ENCODE measurements at places on chromosomes 4 and X.

GRCh38 chr4:28868841-28869240, 1851.3 kb upstream of the PCDH7 start:
- no peak for DNase-seq

DNA sequence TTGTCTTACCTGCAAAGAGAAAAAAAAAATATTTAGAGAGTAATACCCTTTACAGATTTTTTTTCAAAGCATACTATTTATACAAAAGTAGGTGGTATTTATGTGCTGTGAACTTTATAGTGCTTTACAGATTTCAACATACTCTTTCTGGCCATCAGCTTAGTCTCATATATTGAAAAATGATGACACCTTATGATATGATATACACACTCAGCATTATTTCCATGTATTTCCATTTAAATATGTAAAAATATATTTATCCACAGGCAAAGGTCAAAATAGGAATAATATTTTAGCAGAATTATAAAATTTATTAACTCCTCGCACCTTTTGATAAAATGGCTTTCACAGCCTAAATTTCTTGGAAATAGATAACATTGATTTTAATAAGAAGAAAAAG, 815.8 kb upstream of the EPHA5 start:
- no peak for DNase-seq

DNA sequence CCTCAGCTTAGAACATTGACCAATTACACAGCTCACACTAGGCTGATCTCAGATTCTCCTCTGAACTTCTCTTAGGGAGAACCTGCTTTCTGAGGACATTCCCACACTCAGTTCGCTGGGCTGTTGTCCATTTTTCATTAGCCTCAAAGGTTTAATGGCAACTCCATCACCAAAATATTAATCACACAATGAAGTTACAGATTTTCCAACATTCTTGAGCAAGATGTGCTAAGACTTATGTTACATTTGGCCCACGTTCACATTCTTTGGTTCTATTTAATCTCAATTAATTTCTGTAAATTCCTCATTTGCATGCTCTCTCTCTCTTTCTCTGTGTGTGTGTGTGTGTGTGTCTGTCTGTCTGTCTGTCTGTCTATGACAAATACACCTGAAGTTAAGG, 82.3 kb upstream of the EDNRA start:
- DNase-seq: no peak

DNA sequence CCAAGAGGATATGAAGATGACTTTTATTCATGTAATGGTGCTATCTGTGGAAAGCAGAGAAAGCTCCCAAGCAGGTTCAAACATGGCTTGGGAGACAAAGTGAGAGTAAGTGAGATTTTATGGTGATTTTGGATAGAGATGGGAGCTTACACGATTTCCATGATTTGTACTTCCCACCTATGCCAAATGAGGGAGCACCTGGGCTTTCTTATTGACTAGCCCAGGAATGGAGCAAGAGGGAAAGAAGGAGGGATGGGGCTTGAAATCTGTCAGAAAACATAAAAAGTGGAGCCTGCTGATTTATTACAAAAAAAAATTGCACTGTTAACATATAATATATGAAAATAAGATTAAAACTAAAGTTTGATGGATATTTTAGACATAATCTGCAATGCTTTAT, 703.5 kb upstream of the PABPC4L start:
- DNase-seq: no peak

DNA sequence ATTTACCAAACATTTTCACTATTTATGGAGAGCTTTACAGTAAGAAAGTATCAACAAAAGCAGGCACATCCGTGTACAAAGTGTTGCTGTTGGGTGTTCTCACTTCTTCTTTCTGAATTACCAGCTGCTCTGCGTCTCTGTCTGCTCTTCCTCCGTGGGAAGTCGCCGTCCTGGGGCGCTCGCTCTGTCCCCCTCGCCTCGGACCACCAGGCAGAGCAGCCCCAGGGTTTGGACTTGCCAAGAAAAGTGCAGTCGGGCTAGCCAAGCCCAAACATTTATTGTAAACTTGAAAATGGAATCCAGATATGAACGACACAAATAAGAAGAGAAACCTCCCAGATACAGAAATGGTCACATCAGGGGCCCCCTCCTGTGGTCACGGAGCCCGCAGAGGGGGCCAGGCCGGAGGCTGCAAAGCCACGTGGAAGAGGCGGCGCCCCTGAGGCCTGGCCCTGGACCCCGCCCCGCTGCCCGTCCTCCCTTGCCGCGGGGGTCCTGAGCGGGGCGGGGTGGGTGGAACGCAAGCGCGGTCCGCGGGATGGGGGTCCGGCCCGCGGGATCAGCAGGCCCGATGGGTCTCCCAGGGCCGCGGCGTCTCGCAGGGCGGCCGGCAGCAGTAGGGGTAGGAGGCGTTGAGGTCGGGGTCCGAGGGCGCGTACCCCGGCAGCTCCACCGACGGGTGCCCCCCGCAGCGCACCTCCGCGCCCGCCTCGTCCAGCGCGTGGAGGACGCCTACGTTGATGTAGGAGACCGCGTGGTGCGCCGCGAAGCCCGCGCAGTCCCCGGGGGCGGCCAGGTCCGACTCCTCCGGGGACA, 1.5 kb downstream of the TMEM271 start:
- DNase-seq: no peak

- no peak for DNase-seq
These were observed 2.5 kb downstream of the TIMP1 start for GRCh38 chrX:47584714-47585113.

DNA sequence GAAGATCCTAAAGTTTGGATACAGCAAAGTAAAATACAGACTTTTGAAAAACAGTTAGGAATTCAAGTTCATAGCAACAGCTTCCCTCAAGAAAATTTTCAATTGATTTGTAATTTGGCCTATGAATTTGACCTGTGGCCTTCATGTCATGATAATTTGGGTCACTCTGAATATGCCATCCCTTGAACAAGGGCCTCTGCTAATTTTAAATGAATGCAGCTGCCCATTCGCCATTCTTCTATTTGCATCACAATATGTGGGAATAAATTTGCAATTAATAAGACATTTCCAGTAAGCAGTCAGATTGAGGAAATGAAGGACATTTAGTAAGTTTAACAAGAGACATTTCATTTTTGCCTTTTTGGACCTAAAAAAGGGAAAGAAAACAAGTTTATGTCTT, 1.9 kb upstream of the REST start:
- no peak for DNase-seq

GRCh38 chr4:15551740-15552446, 82.2 kb downstream of the CC2D2A start:
- DNase-seq: no peak

DNA sequence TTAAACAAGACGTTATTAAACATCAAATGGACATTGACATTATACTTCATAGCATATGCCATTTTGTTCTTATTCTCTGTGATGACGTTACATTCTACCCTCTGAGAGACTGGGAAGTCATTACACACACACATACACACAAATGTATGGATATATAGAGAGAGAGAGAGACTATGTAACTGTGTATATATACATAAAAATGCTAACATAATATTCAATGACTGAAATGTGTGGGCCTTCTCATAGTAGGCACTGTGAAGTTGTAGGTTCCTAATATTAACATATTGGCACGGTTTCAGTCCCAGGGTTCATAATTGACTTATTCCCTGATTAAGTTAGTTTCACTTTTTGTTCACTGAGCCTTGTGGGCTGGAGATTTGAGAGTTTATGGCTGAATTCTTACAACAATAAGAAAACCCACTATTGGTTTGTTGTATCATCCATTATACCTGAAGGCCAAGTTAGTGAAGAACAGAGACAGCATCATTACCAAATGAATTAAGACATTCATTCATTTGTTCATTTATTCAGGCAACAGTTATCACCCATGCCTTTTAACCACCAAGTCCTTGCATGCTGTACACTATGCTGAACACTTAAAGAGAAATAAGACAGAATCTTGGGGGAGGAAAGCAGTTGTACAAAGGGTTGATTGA, 68.5 kb downstream of the GAB1 start:
- DNase-seq: no peak

DNA sequence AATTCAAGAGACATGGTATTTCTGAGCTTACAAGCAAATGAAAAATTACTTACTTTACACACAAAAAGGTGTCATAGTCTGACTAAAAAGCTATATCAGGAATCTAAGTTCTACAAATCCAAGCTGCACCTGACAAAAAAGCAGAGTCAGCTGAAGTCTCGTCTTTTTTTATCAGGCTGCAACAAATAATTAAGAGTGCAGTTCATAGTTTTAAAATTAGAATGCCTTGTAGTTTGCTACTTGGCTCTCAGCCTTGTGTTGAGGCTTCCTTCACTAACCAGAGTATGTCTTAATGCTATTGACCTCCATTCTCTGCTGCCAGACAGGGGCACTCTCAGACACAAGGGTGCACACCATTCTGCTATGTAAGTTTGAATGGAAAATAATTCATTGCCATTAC, 940.7 kb downstream of the PCDH7 start:
- no peak for DNase-seq

DNA sequence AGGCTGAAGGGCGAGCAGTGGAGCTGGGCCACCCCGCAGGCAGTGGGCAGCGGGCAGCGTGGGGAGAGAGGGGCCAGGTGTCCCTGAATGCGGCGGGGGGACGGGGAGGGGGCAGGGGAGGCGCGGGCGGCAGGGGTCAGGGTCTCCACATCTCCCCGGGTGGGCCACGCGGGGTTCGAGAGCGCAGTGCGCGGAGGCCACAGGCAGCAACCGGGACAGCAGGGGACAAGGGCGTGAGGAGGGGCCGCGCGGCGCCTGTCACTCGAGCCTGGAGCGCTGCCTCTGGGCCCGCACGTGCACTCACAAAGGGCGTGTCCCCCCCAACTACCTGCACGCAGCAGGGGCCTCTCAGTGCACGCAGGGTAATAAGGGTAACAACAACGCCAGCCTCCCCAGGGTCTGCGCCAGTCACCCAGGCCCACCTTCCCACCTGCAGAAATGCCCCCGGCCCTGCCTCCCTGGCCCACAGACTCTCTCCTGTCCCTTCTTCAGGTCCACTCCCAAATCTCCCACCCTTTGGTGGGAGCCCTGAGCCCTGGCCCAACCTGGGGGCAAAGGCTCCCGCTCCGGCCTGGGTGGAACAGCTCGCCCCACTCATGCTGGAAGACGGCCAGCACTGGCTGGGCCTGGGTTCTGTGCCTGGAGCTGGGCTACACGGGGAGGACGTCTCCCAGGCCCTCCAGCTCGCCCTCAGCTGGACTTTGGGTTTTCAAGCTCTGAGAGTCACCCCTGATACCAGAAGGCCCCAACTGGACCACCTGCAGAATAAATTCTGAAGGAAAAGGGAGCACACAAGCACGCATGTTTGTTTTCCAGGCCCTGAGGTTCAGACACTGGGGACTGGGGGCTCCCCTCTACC, 53.2 kb downstream of the ZFYVE28 start:
- DNase-seq: no peak

- DNase-seq: no peak
These were observed 374.0 kb downstream of the GRID2 start for GRCh38 chr4:92677805-92678204.

GRCh38 chrX:111411557-111411956, 435 bp downstream of the DCX start:
- DNase-seq: no peak

- no peak for DNase-seq
These were observed 509.8 kb downstream of the ARAP2 start for GRCh38 chr4:35734381-35735098.

- peak; percentile 22 for DNase-seq
These were observed 8.3 kb upstream of the CLTRN start for GRCh38 chrX:15672881-15673280.

- DNase-seq: no peak
These were observed 1889.4 kb downstream of the C4orf33 start for GRCh38 chr4:130985371-130985770.

- peak; percentile 50 for DNase-seq
These were observed 904.9 kb upstream of the EPHA5 start for GRCh38 chr4:66575008-66575696.

- no peak for DNase-seq
These were observed 87.4 kb downstream of the FAM9B start for GRCh38 chrX:8946563-8946962.

DNA sequence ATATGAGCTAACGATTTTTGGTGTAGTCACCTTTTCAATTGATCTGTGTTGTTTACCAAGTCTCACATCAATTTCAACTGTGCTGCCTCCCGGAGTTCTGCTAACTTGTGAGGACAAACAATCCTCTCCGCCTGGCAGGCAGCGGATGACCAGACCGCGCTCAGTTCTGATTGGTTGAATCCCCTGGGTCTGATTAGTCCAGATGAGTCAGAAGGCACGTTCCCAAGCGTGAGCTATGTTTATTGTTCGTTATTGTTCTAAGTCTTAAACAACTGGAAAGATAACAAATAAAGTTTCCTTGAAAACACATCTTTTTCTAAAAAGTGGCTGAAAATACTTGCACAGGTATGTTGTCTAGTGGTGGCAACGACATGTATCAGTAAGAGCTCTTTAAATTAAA, 37.9 kb upstream of the TRPC3 start:
- DNase-seq: no peak

GRCh38 chrX:42696536-42697124, 81.3 kb downstream of the PPP1R2C start:
- DNase-seq: no peak

DNA sequence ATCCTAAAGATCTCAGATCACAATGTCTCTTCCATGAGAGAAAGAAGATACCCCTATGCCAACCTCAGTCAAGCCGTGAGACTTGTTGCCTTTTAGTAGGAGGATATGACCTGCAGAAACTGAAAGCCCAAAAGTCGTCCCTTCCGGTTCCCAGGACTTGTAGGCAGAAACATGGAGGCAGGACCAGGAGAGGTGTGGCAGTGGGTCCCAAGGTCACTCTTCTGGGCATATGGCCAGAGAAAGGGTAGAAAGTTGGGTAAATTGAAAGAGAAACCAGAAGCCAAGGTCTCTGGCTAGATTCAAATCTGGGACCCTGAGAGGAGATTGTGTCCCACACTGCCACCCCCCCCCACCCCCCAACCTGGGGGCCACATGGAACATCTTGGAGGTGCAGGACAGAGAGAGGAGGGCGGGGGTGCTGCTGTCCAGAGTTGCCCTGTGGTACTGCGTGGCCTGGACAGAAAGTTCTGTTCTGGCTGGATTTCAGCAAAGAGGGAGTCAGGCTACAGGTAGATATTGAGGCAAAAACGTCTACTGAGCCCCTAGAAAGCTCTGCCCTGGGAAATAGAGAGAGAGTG, 55.4 kb downstream of the DDX3X start:
- no peak for DNase-seq

DNA sequence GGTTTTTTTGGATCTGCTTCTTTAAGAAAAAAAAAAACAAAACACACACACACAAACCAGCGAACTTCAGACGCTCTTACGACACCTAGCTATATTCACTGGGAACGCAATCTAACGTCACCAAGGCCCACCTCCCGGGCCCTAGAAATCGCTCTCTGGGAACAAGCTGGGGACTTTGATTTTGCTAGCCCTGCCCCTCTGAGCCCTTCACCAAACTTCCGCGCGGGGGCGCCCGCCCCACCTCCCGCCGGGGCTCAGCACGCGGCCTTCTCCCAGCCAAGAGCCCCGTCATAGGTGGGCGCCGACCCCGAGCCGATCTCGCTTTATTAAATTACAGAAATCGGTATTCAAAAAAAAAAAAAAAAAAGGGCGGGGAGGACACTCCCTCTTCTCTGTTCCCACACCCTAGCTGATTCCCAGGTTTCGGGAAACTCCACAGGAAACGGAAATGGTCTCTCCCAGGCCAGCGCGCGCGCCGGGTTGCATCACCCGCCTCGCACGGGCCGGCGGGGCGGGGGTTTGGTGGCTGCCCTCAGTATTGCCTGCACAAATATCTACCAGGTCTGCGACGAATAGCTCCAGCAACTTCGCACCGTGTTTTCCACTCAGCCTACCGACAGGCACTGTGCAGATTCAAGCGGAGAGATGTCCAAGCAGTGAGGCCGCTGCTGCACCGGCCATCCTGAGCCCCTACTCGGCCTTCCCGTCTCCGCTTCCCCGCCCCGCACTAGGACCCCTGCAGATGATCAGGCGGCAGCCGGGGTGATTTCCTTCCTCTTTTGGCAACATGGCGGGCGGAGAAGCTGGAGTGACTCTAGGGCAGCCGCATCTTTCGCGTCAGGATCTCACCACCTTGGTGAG, at the start of gene EIF2S3:
Gene EIF2S3 (plus strand): TSS at position 775 of the 861 bp plus-strand sequence. CDS start 13 bp downstream, at position 788.
- DNase-seq: peak; percentile 76

All from epithelial cell of prostate (primary cell).